ENCODE measurements at places on chromosomes 12 and 14.

- DNase-seq: no peak
These were observed 630 bp upstream of the HNF1A start for GRCh38 chr12:120977531-120978295.

- DNase-seq: no peak
These were observed 14.1 kb downstream of the GPX2 start for GRCh38 chr14:64928239-64929013.

DNA sequence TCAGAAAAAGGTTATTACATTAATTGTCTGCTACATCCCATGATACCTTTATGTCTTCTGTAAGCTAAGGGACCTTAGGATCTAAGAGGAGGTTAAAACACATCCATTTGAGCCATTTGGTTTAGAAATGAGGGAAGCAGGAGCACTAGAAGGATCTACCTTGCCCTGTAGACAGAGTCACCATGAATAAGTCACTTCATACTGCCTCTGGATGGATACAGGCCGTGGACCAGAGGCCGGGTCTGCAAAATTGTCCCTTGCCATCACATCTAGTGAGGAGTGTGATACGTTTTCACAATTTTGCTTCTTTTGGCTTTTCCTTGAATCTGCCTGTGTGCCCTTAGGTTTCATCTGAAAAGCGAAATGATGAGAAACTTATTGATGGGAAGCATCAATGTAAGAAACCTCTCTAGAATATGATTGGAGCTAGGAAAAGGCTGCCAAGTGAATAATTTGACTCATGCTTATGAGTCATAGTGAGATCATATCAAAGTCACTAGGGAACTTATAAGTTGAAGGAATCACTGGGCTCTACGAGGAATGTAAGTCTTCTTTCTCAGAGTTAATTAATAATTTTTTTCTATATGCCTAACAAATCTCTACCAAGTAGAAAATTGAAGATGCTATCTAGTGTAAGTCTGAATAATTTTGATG lies 10.8 kb downstream of the GLRX5 start:
- DNase-seq: no peak

DNA sequence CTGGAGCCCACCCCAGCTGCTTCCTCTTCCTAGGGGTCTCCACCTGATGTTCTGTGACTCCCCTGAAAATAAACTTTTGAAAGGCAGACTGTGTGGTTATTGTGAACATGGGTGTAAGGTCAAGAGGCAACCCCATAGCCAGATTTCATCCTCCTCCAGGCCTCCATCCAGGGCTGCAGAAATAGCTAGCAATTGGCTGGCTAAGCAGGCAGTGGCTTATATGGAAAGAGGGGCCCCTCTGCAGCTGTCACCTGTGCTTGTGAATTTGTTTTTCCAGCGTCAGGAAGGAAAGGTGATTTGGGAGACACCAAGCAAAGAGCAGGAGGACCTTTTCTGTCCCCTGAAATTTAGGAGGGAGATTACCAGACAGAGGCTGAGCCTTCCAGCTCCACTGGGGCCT lies 55.8 kb downstream of the ZFP36L1 start:
- no peak for DNase-seq

- DNase-seq: no peak
These were observed 43.9 kb upstream of the ATP23 start for GRCh38 chr12:57897286-57897974.

- no peak for DNase-seq
These were observed 49.3 kb upstream of the MAX start for GRCh38 chr14:65151609-65151956.

GRCh38 chr12:7869137-7869536 lies 3.6 kb downstream of the SLC2A14 start:
- DNase-seq: no peak

GRCh38 chr14:23590198-23590597 lies 11.6 kb upstream of the JPH4 start:
- DNase-seq: no peak

- no peak for DNase-seq
These were observed 48.0 kb downstream of the AKAP6 start for GRCh38 chr14:32377046-32377646.

DNA sequence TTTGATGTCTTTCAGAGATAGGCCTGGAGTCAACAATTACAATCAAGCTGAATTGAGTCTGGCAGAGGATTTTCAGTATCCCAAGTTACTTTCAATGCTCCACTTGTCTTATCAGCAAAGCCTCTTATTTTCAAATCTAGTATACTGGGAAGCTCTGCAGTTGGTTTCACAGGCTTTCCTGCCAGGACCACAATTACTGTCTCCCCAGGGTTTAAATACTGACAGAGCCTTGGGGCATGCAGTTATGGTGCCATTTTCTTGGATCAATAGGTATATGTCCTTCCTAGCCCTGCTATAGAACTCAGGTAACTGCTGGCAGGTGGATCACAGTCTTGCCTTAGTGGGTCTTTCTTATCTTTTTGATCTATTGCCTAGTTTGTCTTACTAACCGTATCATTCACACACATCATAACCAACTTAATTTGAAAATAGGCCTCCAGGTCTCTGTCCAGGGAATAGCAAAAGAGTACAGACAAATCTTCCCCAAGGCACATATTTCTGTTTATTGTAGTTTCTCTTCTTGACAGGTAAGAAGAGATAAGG lies 22.4 kb upstream of the RNU6-8 start:
- no peak for DNase-seq

Data from NCI-H1048 (cell line).